RWPE1 (cell line): ENCODE measurements at places on chromosomes 1 and 21.

- DNase-seq: no peak
These were observed 15.4 kb upstream of the RNU1-4 start for GRCh38 chr1:16724718-16725438.

DNA sequence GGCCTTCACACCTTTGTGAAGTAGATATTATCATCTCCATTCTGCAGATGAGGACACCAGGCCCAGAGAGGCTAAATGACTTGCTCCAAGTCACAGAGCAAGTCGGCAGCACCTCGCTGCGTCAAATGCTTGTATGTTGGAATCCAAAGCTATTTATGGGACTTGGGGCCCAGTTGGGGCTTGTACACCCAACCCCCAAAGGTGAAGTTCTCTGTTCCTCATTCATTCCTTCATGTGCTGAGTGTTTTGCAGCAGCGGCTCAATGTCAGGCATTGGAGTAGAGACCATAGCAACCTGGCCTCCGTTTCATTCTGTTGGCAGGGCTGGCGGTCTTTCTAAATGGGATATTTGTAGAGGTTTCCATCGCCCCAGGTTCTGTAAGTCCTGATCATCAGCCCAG, 113.4 kb upstream of the SLC25A33 start:
- no peak for DNase-seq

DNA sequence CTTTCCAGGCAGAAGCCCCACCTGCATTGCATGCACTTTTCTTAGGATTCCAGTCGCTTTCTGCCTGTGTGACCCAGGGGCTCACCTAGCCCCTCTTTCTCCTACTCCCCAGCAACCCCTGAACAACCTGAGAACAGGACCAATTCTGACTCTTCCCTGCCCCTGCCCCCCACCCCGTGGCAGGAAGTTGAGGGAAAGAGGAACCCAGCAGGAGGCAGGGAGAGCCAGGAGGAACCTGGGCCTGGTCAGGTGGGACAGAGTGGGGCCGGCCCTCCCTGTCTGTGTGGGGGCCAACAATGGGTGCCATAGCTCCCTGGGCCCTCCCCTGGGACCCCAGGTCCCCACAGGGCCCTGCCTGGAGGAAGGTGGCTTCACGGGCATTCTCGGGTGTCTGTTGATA, 6.1 kb downstream of the BMP8A start:
- no peak for DNase-seq

- DNase-seq: no peak
These were observed 29.5 kb upstream of the ERG start for GRCh38 chr21:38527737-38528136.

DNA sequence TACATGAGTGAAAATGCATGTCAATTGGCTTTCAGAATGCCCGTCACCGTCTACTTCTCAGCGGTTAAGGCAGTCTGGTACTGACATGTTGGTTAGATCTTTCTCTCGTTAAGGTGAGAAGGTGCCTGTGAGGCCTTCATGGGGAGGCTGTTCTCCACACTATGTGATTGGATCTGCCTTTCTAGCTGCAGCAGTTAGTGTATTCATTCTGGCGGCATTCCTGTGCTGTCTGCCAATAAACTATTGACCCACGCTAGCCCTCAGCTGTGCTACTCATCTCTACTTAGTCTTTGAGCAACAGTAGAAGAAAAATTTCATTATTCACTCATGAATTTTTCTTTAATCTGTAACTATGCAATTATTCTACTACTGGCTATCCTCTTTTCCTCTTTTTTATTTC, 32.0 kb downstream of the CCSAP start:
- no peak for DNase-seq

DNA sequence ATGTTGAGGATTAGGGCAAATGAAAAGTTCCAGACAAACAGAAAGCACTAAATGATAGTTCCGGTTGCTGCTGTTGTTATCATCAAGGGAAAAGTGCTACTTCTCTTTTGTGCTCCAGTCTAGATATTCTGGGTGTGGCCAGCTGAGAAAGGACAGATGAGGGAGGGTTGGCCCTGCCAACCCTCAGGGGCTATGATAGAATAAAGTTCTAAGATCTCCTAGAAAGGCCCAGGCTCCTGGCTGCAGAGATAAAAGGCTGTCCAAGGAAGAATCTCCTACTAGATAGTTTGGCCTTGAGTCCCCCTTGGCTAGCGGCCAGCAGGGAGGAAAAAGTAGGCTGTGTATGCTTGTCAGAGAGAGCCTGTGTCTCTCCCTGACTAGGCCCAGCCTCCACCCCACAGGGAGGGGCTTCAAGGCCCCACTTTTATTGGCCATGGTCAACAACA, 31.5 kb downstream of the RIMS3 start:
- no peak for DNase-seq

DNA sequence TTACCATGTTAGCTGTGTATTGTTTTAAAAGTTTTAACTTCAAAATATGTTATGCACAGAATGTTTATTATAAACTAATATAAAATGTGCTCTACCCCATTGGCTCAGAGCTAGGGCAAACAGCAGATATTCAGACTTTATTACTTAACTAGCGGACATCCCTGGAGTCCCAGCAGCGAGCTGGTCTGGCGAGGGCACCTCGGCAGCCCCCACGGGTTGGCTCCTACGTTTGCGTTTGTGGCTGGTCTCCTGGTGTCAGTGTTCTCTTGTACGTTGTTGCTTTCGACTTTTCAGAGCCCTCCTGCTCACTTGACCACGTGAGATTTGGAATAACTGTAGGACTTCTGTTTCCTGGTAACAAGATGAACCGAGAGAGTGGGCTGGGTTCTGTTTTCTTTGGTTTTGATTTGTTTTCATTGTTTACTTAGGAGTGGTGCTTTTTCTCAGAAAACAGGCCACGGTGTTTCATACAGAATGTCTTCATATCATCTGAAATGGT, 44.5 kb downstream of the CBS start:
- DNase-seq: no peak

DNA sequence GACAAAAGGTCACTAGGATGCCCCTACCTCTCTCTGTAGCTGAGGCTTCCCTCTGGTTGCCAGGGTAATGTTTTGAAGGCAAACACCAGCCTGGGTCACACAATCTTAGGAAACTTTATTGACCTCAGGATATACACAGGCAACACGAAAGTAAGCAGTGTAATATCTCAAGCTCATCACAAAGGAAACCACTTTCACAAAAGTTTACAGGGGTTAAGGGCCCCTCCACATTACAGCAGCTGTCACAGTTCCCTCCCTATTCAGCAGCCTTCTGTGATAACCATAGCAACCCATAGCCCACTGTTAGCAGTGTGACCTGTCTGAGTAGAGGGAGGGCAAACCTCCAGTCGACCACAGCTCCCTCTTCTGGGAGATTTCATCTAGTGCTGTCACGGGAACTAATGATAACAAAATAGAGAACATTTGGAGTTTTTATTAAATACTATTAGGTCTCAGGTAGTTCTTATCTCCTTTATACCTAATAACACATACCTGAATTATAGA, 149.8 kb downstream of the PTPRC start:
- no peak for DNase-seq

DNA sequence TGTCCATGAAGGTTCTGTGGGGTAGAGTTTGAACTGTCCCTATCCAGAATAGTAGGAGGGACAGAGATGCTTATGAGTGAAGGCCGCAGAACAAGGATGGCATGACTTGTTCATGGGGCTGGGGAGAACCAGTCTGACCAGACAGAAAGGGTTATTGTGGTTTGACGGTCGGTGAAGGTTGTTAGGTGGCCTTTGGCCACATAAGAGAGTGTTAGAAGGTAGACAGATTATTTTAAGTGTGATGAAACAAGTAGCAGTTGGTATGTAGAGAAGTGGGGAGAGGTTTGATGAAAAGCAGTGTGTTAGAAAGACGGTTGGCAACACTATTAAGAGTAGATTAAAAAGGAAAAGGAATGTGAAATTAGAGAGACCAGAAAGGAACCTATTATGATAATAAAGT, 355.1 kb downstream of the DISC1 start:
- no peak for DNase-seq
